Keratinocyte (primary cell): ENCODE measurements at places on chromosomes 3 and 15. TPM values are rescaled to one million over a fixed set of nuclear protein-coding genes. Genes with fewer than 3 reads are reported as not detected.

DNA sequence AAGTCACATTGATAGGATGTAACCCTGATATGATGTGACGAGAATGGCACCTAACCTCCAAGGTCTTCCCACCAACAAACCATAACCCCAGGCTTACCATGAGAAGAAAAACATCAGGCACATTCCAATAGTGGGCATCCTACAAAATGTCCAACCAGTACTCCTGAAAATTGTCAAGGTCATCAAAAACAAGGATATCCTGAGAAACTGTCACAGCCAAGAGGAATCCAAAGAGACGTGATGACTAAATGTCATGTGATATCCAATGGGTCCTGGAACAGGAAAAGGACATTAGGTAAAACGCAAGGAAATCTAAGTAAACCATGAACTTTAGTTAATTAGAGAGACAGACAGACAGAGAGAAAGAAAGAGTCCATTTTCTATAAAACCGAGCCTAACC, 2.3 kb upstream of the CYP1A2 start:
- no peak overlapping the region for H3K4me3 ChIP-seq
- no peak for DNase-seq

GRCh38 chr3:63918321-63918720, 6.1 kb upstream of the SCAANT1 start:
- no peaks in the 10 kb centered on the region for H3K27me3 ChIP-seq
- DNase-seq, result no peak
- H3K4me3 ChIP-seq, result no peak overlapping the region
- no peak overlapping the region for H3K27ac ChIP-seq
- peaks cover 13% of the 10 kb centered on the region for H3K4me1 ChIP-seq

TM4SF18 gene
- not detected in 3 replicates for polyA plus RNA-seq

UACA gene
- 13.4 to 26.6 TPM (median 22.7 TPM) in 3 replicates for polyA plus RNA-seq

IL17RD gene
- 1.4 to 1.7 TPM (median 1.6 TPM) in 3 replicates for polyA plus RNA-seq

- H3K27me3 ChIP-seq, result no peaks in the 10 kb centered on the region
- no peak for DNase-seq
- H3K4me1 ChIP-seq, result no peaks in the 10 kb centered on the region
- no peak overlapping the region for H3K27ac ChIP-seq
- no peak overlapping the region for H3K4me3 ChIP-seq
These were observed 89.3 kb downstream of the RASA2 start for GRCh38 chr3:141575879-141576743.

DNA sequence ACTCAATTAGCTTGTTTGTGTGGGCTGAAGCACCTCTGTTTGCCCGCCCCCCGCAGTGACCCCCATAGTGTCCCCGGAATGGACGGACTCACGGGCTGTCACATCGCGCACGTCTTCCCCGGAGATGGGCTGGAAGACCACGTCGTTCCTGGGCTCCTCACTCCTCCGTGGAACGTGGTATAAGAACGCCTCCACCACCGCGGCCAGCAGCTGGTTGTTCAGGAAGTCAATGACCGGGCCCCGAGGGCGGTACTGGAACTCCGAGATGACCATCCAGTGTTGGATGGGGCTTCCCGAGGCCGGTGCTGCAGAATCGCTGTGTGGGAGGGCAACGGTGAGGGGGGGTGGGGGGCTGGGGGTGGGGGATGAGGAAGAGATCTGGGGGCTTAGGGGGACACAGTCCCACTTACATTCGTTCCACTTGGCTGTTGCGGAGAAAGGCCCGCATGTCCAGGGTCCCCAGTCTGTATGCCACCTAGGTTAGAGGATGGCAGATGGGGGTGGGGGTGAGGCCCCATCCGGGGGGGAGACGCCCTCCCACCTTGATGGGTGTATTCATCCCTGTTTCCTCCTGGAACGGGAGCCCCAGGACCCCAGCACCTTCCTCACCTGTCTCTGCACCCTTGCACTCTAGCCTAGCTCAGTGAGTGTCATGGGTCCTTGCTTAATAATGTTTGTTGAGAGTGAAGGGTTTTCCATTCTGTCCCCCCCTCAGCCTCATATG, 30.2 kb downstream of the MUC20 start:
- no peaks in the 10 kb centered on the region for H3K36me3 ChIP-seq
- H3K4me3 ChIP-seq, result no peak overlapping the region
- no peak for DNase-seq
- no peaks in the 10 kb centered on the region for H3K4me1 ChIP-seq
- no peak overlapping the region for H3K27ac ChIP-seq
- H3K27me3 ChIP-seq, result peaks cover 3% of the 10 kb centered on the region

- H3K27ac ChIP-seq, result no peak overlapping the region
- no peak for DNase-seq
- no peaks in the 10 kb centered on the region for H3K27me3 ChIP-seq
- H3K36me3 ChIP-seq, result no peaks in the 10 kb centered on the region
- no peaks in the 10 kb centered on the region for H3K4me1 ChIP-seq
- H3K4me3 ChIP-seq, result no peak overlapping the region
These were observed 230.5 kb upstream of the LRTM1 start for GRCh38 chr3:55158345-55158744.

DNA sequence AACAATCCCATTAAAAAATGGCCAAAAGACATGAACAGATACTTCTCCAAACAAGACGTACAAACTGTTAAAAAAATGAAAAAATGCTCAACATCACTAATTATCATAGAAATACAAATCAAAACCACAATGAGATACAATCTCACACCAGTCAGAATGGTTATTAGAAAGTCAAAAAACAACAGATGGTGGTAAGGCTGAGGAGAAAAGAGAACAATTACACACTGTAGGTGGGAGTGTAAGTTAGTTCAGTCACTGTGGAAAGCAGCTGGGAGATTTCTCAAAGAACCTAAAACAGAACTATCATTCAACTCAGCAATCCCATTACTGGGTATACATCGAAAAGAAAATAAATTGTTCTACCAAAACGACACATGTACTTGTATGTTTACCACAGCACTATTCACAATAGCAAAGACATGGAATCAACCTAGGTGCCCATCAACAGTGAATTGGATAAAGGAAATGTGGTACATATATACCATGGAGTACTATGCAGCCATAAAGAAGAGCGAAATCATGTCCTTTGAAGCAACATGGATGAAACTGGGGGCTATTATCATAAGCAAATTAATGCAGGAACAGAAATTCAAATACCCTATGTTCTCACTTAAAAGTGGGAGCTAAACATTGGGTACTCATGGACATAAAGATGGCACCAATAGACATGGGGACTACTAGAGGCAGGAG, 51.5 kb downstream of the MYO1E start:
- no peak overlapping the region for H3K27ac ChIP-seq
- peaks cover 12% of the 10 kb centered on the region for H3K36me3 ChIP-seq
- peaks cover 6% of the 10 kb centered on the region for H3K4me1 ChIP-seq
- H3K4me3 ChIP-seq, result no peak overlapping the region

EIF2B5 gene
- 31.9 to 37.9 TPM (median 33.7 TPM) in 3 replicates for polyA plus RNA-seq

GADL1 gene
- polyA plus RNA-seq, result not detected in 3 replicates

MEF2A gene
- 17.9 to 29.9 TPM (median 27.4 TPM) in 3 replicates for polyA plus RNA-seq

GRCh38 chr3:141680620-141681389, 57.3 kb upstream of the RNF7 start:
- no peak for DNase-seq
- peaks cover 11% of the 10 kb centered on the region for H3K4me1 ChIP-seq
- H3K27ac ChIP-seq, result no peak overlapping the region
- H3K27me3 ChIP-seq, result no peaks in the 10 kb centered on the region
- H3K4me3 ChIP-seq, result no peak overlapping the region

DNA sequence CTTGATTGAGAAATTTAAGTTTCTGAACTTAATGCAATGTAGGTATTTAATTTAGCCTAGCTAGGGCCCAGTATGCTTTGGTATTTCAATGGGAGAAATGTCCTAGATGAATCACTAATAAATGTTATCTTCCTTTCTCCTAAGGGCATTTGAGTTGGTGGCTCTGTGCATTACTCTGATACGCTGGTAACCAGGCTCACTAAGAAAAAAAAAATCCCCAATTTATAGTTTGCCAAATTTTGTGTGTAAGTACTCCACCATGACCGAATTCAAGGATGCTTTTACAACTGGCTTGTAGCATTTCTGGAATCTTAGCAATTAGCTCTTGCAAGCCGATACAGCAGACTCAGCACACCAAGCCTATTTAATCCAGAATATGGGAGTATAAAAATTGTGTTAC, 94.6 kb upstream of the LPP start:
- no peak for DNase-seq
- no peaks in the 10 kb centered on the region for H3K27me3 ChIP-seq
- no peak overlapping the region for H3K4me3 ChIP-seq
- no peaks in the 10 kb centered on the region for H3K36me3 ChIP-seq
- peaks cover 10% of the 10 kb centered on the region for H3K4me1 ChIP-seq

GRCh38 chr3:120093119-120093910, 932 bp downstream of the GSK3B start:
- H3K36me3 ChIP-seq, result peaks cover 4% of the 10 kb centered on the region
- peaks cover 32% of the 10 kb centered on the region for H3K4me1 ChIP-seq
- peak overlapping the region; percentile 97 for H3K4me3 ChIP-seq
- H3K27me3 ChIP-seq, result no peaks in the 10 kb centered on the region
- DNase-seq, result no peak
- peak overlapping the region; percentile 96 for H3K27ac ChIP-seq

DNA sequence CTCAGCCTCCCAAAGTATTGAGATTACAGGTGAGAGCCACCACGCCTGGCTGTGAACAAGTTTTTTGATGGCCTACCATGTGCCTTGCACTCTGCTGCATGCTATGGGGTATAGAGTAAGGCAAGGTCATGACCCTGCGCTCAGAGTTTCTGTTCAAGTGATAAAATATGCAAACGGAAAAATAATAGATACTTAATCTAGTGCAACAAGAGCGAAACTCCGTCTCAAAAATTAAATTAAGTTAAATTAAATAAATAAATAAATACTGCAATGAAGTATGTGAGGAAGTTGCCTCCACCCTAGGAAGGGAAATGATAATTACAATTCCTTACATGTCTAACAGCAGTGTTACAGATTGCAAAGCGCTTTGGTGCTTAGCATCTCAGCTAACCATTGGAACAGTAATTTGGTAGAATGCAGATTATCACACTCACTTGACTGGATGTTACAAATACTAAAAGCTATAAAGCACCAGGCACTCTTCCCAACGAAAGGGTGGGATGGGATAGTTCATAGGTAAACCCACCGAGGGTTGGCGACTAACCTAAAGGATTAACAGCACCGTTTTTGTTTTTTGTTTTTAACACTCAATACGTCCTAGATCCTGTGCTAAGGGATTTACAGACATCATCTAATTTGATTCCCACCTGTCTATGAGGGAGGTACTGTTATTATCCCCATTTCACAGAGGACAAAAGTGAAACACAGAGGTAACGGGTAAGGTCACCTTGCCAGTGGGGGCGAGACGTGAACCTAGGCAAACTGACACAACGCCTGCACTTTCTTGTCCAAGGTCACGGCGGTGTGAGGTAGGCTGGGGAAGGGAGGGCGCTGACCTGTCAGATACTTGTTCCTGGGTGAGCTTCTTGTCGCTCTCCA, 793 bp upstream of the FANCD2 start:
- H3K27me3 ChIP-seq, result no peaks in the 10 kb centered on the region
- no peak for DNase-seq
- peak overlapping the region; percentile 86 for H3K4me3 ChIP-seq
- peaks cover 11% of the 10 kb centered on the region for H3K36me3 ChIP-seq
- H3K4me1 ChIP-seq, result peaks cover 25% of the 10 kb centered on the region
- H3K27ac ChIP-seq, result peak overlapping the region; percentile 93

DNA sequence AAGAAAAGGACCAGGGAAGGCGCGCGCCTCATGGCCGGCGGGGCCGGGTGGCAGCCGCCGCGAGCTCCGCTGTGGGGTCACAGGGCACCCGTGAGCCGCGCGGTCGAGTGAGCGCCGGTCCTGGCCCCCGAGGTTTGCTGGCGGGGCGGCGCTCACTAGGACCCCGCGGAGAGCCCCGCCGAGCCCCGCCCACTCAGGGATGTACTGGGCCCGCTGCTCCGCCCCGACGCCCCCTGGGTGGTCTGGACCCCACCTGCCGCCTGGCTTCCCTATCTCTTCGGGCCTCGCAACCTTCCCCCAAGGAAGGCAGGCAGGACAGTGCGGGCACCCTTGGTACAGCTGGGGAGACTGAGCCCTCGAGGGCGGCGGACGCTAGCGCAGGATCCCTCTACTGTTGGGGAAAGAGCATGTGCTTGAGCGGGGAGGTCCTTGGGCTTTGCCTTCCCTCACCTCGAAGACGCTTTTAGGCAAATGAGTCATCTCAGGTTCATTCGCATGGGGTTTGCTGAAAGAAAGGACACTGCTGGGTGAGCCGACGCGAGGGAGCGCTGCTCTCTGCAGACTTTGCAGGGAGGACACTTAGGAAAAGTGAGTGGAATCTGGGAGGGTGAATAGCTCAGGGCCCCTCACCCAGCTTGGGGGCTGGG, at the start of gene CHRNB4:
TSS of gene CHRNB4 (minus strand) at position 109 of the 647 bp plus-strand sequence. CDS start at position 32, 77 bp downstream.
- peaks cover 4% of the 10 kb centered on the region for H3K4me1 ChIP-seq
- DNase-seq, result peak; percentile 32
- H3K27me3 ChIP-seq, result peaks cover 15% of the 10 kb centered on the region
- H3K36me3 ChIP-seq, result no peaks in the 10 kb centered on the region
- no peak within 1 kb of the TSS for H3K27ac ChIP-seq

GRCh38 chr15:74045184-74045583, 37.2 kb downstream of the GOLGA6A start:
- H3K4me1 ChIP-seq, result peaks cover 3% of the 10 kb centered on the region
- no peaks in the 10 kb centered on the region for H3K27me3 ChIP-seq
- no peak overlapping the region for H3K27ac ChIP-seq
- no peak for DNase-seq
- peaks cover 16% of the 10 kb centered on the region for H3K36me3 ChIP-seq

- no peaks in the 10 kb centered on the region for H3K27me3 ChIP-seq
- no peaks in the 10 kb centered on the region for H3K36me3 ChIP-seq
- H3K4me1 ChIP-seq, result peaks cover 10% of the 10 kb centered on the region
- H3K27ac ChIP-seq, result no peak overlapping the region
- peak; percentile 1 for DNase-seq
- H3K4me3 ChIP-seq, result no peak overlapping the region
These were observed 469.4 kb upstream of the ATP11B start for GRCh38 chr3:182323898-182324297.

- no peak overlapping the region for H3K4me3 ChIP-seq
- no peak for DNase-seq
- H3K27me3 ChIP-seq, result no peaks in the 10 kb centered on the region
- H3K36me3 ChIP-seq, result peaks cover 17% of the 10 kb centered on the region
- peak overlapping the region; percentile 61 for H3K27ac ChIP-seq
- peaks cover 34% of the 10 kb centered on the region for H3K4me1 ChIP-seq
These were observed 35.7 kb downstream of the DNASE1L3 start for GRCh38 chr3:58175187-58175436.

ITGB5 gene
- 136 to 145 TPM (median 136 TPM) in 3 replicates for polyA plus RNA-seq

GRCh38 chr3:120567370-120568201, 28.6 kb upstream of the NDUFB4 start:
- H3K27ac ChIP-seq, result no peak overlapping the region
- H3K4me3 ChIP-seq, result no peak overlapping the region
- no peaks in the 10 kb centered on the region for H3K36me3 ChIP-seq
- no peaks in the 10 kb centered on the region for H3K4me1 ChIP-seq

RHCG gene
- 6.9 to 41.3 TPM (median 8.9 TPM) in 3 replicates for polyA plus RNA-seq

- H3K4me1 ChIP-seq, result no peaks in the 10 kb centered on the region
- H3K27me3 ChIP-seq, result no peaks in the 10 kb centered on the region
- H3K36me3 ChIP-seq, result no peaks in the 10 kb centered on the region
- no peak overlapping the region for H3K4me3 ChIP-seq
These were observed 104.9 kb upstream of the ASB14 start for GRCh38 chr3:57397175-57398026.

- peaks cover 15% of the 10 kb centered on the region for H3K36me3 ChIP-seq
- DNase-seq, result no peak
- H3K4me3 ChIP-seq, result no peak overlapping the region
- no peaks in the 10 kb centered on the region for H3K4me1 ChIP-seq
These were observed 52.5 kb downstream of the PHC3 start for GRCh38 chr3:170128977-170129431.
